ENCODE measurements at places on chromosomes 7 and 10.
A peak's percentile ranks its signal among the peaks of the same experiment; 100 is the strongest.

- DNase-seq: no peak
These were observed 1.6 kb downstream of the NUP42 start for GRCh38 chr7:23183279-23184012.

DNA sequence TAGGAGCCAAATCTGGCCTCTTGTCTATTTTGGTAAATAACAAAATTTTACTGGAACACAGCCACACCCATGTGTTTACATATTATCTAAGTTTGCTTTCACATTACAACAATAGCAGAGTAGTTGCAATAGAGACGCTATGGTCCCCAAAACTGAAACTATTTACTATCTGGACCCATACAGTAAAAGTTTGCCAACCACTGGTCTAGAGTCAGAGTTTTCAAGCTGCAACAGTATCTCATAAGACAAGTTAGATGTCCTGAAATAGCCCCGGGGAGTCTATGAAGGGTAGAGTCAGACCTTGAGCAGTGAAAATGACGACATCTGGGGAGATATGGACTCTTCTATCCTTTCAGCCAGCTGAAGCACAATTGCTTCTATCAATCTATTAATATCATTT, 74.2 kb downstream of the CTNNA3 start:
- no peak for DNase-seq

- peak; percentile 33 for DNase-seq
These were observed 17.9 kb downstream of the ZNF488 start for GRCh38 chr10:47366181-47366631.

DNA sequence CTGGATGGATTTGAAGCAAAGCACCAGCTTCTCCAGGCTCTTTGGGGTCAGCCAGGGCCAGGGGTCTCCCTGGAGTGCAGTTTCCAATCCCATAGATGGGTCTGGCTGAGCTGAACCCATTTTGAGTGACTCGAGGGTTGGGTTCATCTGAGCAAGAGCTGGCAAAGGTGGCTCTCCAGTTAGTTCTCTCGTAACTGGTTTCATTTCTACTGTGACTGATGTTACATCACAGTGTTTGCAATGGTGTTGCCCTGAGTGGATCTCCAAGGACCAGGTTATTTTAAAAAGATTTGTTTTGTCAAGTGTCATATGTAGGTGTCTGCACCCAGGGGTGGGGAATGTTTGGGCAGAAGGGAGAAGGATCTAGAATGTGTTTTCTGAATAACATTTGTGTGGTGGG, 14.2 kb downstream of the LEP start:
- no peak for DNase-seq

- DNase-seq: no peak
These were observed 63.3 kb upstream of the LRRC17 start for GRCh38 chr7:102849538-102849937.

DNA sequence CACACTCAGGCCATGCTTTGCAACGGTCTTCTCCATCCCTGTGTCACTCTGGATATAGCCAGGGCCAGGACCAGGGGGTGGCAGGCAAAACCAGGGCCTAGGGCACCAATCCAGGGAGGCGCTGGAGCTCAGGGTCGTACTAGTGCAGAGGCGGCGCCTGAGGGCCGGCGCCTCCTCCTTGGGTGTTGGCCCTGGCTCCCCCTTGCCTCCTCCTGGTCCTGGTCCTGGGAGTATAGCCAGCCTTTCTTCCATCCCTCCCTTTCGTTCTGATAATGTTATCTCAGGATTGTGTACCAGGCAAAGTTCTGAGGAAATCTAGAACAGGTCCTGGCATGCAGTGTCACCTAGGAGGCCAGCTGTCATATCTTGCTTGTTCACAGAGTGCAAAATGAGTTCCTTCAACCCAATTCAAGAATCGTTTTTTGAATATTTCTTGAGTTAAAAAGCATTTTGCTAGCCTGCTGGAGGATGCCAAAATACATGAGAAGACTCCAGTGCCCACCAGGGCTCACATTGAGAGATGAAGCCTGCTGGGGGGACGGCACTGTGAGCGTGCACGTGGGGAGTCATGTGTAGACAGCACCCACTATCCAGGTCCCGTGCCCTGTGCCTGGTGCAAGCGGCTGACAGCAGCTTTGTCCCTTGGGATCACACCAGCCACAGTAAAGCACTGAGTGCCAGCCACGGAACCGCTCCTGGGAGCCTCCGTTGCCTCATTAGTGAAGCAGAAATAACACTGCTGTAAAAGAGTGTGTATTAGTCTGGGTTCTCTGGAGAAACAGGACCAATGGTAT, 106.9 kb upstream of the C7orf33 start:
- DNase-seq: peak; percentile 67

- DNase-seq: no peak
These were observed 132.4 kb upstream of the PALS2 start for GRCh38 chr7:24440892-24441291.

GRCh38 chr7:113805976-113806375, 112.8 kb downstream of the PPP1R3A start:
- no peak for DNase-seq
